NCI-H1436 treated with DMSO at 0.1 percent for 48 hours (cell line): ENCODE measurements at places on chromosomes 11 and 22.

- no peak for DNase-seq
Measured at GRCh38 chr11:74492084-74492483, 1.4 kb downstream of the LIPT2 start.

- DNase-seq, result no peak
Measured at GRCh38 chr11:89177691-89178231, at the start of gene TYR. Gene TYR (plus strand): TSS chr11:89177875. CDS start chr11:89177954, 79 bp downstream.

- DNase-seq, result no peak
Measured at GRCh38 chr11:71298016-71298550, 45.7 kb upstream of the SHANK2 start.

DNA sequence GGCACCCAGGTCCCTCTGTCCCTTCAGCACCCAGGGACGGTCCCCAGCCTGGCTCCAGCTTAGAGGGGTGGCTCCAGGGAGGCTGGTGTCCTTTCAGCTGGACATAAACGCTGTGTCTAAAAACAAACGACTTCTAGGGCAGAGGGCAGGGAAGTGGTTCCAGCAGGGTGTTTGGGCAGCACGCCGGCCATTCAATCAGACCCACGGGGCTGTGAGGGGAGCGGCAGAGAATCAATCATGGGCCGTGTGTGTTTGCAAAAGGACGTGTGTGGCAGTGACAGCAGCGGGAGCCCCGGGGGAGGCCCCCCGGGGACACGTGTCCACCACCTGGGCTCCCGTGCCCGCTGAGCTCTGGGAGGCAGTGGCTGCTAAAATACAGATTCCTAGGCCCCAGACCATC lies 127.7 kb downstream of the MN1 start:
- DNase-seq, result no peak

- no peak for DNase-seq
Measured at GRCh38 chr11:104106136-104106754, 57.7 kb downstream of the PDGFD start.

DNA sequence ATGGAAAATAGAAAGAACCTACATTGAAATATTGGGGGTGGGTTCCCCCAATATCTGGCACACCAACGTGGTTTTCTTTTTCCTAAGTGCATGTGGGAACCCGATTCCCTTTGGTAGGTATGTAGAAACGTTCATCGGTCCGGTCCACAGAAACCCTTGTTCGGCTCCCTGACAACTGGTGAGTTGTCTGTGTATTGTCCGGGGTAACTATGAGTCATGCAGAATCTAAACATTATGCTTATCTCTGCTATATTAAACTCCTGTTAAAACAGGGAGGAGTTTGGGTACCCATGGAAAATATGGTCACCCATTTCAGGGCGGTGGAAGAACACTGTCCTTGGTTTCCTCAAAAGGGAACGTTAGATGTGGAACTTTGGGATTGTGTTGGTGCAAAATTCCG lies 25.1 kb upstream of the ALDH3B2 start:
- no peak for DNase-seq

DNA sequence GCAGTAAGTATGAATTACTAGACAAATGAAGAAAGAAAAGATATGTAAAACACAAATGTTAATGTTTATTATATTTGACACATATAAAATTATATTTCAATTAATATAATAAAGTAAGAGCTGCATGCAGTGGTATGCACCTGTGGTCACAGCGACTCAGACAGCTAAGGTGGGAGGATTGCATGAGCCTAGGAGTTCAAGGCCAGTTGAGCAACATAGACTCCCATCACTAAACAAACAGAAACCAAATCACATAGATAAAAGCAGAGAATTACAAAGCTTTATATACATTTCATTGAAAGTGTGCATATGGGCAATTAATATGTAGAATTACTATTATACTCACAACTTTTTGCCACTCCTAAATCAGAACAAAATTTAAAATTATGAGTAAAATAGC lies 70.0 kb upstream of the HTATIP2 start:
- no peak for DNase-seq

DNA sequence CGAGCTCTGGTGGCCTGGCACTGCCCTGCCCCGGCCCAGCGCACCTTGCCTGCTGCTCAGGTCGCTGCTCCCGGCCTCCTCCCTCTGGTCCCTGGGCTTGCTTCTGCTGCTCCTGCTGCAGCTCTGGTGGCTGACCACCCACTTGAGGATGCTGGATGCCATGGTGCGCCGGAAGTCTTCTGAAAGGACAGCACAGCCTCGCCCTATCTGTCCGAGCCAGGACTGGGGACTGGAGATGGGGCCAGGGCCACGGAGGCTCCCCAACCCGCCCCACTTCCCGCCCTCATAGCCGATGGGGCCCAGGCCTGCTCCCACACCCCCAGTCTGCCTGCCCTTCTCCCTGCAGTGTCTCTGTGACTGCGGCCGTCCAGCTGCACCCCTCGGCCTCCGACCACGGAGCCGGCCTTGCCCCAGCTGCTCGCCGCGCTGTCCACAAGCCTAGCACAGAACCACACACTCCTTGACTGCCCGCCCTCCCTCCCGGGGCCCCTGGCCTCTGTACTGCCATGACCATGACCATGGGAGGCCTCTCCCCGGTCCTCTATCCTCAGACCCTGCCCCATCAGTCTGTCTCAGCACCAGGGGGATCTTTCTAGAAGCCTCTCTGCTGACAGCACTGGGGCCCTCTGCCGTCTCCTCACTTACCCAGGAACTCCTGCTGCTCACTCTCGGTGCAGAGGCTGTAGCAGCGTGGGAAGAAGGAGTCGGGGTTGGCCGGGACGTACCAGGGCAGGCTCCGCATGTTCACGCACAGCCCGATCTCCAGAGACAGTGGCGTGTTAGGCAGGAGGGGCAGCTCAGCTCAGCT lies 12.7 kb downstream of the TTLL8 start:
- DNase-seq, result no peak

GRCh38 chr11:46513934-46514342 lies 79.9 kb downstream of the AMBRA1 start:
- DNase-seq, result no peak

DNA sequence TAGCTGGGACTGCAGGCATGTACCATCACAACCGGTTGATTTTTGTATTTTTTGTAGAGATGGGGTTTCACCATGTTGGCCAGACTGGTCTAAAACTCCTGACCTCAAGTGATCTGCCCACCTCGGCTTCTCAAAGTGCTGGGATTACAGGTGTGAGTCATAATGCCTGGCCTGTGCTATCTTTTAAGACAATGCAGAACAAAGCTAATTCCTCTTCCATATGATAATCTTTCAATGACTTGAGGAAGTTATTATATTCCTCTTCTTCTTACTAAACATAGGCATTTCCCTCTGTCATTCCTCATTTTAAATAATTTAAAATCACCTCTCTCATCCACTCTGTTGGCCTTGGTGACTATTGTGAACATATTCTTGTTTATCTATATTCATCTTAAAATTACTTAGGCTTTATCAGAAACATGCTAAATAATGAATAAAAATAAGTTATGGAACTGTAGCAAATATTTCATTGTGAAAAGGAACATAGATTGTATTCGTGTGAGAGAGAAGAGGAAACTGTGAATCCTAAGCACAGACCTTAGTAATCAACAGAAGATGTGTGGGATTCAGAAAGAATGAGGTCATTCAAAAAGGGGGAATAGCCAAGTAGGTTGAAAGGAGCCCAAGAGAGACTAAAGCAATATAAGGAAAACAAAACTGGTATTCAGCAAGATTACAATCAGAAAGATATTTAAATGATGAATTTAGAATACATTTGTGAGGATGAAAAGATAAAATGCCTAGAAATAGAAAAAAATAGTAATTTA lies 269.4 kb downstream of the TTC28 start:
- DNase-seq, result no peak

DNA sequence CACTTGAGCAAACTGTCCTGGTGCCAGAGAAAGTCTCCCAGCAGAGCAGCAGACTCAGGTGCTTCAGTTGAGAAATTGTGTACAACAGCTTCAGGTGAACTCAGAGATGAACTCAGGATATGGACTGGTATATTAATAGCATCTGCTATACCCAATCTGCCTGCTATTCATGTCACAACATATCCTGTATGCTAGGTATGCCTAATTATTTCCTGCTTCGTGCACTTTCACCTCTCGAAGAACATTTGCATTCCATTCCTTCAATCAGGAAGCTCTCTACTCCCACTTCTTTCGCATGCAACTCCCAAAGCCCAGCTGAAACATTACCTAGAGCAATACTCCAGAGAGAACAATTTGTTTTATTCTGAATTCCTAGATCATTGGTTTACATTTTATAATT lies 207.7 kb downstream of the KCNA4 start:
- DNase-seq, result no peak

DNA sequence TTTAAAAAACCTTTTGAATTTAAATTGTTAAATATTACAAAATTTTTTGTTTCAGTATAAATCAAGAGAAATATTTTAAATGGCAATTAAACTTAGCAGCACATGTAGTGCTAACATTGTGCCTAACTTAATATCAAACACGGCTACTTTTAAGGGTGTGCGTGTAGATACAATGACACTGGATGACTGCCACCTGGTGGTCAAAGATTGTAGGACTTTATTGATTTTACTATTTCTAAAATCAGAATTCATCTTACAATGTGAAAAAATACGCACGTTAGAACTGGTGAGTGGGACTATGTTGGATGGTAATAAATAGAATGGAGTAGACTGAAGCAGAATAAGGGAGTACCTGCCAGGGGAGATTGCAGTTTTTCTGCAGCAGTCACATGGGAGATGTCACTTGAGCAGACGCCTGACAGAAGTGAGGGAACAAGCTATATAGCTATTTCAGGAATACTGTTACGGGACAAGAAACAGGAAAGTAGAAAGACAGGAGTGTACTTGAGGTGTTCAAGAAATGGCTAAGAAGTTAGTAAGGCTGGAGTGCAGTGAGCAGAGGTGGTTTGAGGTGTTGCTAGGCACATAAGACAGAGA lies 52.9 kb downstream of the UVRAG start:
- DNase-seq, result no peak

DNA sequence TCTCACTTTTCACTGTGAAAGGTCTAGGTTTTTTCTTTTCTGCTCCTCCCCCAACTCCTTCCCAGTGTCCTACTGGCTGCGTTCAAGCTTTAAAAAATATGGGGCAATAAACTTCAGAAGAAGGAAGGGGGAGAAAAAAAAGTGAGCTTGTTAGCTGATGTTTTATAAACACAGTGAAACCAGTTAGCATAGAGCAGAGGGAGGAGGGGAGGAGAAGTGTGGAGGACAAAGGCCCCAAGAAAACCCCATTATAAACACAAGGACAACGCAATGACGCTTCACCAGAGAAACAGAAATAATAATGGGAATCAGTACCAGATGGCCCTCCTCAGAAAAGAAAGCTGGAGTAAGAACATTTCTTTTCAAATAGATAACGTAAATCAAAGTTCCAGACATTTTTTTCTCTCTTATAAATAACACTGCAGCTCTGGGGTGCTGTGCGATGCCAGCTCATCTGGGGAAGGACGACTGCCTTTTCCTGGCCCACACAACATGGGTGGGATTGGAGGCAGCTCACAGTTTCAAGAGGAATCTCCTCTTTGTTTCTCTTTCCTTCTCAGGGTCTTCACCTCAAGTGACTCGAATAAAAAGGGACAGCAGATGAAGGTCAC lies 235.4 kb upstream of the NARS2 start:
- DNase-seq, result no peak

GRCh38 chr11:93291110-93291509 lies 39.4 kb upstream of the DEUP1 start:
- no peak for DNase-seq

DNA sequence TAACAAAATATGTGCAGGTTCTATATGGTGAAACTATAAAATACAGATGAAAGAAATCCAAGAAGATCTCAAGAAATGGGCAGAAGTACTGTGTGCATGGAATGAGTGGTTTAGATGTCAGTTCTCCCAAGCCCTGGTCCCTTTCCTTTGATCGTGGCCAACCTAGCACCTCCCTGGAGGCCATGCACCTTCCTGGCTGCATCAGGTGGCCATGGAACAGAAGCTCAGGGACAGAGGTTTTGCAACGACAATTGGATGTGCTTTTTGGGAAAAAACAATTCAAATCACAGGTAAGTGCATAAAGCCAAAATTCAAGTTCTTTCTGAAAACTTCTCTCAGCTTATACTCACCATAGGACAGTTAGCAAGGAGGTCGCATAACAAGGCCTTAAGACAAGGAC lies 54.0 kb upstream of the SLC22A12 start:
- DNase-seq, result no peak

DNA sequence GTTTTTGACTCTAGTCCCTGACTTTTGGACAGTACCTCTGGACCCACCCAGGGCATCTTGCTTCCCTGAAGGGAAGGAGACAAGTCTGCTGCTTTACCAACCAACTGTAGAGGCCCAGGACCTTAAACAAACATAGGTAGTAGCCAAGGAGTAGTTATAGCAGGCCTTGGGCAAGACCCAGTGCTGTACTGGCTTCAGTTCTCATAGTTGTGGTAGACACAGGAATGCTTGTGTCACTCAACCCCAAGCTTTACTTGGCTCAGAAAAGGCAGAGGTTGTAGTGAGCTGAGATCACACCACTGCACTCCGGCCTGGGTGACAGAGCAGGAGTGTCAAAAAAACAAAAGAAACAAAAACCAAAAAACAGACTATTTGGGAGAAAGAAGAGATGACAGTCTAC lies 21.3 kb upstream of the OR52M1 start:
- DNase-seq, result no peak

DNA sequence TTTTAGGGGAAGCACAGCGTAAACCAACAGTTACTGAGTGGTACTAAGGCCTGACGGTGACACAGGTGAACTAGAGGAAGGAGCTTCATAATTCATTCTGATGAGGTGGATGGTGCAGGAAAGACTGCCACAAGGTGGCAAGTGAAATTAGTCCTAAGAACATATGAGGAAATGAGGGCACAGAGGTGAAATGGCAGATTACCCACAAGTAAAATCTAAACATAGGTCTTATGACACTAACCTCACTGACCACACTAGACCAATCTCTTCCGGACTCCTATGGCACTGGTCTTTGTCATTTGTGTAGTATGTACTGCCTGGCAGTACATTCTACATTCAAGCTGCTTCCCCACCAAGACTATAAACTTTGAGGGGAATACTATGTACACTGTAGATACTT lies 20.2 kb downstream of the GAB2 start:
- no peak for DNase-seq

- DNase-seq, result no peak
Measured at GRCh38 chr22:37101311-37102066, 8.0 kb downstream of the TMPRSS6 start.

- DNase-seq, result no peak
Measured at GRCh38 chr22:46678785-46679700, 58.9 kb downstream of the GRAMD4 start.

GRCh38 chr11:33926671-33927552 lies 35.0 kb upstream of the LMO2 start:
- DNase-seq, result no peak
